ENCODE measurements at places on chromosomes 2 and 18.

DNA sequence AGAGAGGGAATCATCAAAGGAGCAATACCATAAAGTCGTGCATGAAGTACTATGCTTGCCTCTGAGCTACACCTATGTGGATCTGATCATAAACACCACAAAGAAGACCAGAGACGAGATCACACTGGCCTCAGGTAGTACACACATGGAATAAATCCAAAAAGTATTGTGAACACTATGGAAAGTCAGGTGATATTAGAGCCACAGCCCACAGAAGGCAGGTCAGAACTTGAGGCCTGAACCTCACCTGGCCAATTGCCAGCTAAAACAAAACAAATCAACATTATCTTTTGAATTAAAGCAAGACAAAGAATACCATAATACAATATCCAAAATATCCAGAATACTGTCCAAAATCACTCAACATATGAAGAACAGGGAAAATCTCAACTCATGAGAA, 371.1 kb downstream of the NCKAP5 start:
- no peak for DNase-seq

DNA sequence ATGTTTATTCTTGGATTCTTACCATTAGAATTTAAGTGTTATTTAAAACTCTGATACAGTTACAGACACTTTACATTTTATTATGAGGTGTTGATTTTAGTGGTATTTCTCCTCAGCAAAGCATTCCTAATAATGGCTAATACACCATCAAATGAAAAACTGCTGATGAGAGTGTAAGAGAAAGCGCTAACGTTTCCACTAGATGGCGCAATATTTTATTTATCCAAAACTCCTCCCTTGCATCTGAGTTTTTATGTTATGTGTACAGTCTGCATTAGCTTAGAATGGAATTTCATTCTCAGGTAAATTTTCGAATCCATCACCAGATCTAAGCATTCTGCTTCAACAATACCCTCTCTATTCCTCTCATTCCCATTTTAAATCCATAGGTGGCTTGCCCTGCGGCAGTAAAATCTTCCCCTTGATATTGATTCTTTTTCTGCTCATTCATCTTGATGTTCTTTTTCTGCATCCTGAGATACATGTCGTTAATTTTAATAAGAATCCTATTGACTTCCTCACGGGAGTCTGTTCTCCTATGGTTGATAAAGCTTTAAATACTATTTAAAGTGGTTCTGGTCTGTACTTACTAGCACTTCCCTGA, 53.9 kb downstream of the PRKRA start:
- peak; percentile 5 for DNase-seq

GRCh38 chr2:116510117-116510671, 1304.3 kb upstream of the DDX18 start:
- no peak for DNase-seq

DNA sequence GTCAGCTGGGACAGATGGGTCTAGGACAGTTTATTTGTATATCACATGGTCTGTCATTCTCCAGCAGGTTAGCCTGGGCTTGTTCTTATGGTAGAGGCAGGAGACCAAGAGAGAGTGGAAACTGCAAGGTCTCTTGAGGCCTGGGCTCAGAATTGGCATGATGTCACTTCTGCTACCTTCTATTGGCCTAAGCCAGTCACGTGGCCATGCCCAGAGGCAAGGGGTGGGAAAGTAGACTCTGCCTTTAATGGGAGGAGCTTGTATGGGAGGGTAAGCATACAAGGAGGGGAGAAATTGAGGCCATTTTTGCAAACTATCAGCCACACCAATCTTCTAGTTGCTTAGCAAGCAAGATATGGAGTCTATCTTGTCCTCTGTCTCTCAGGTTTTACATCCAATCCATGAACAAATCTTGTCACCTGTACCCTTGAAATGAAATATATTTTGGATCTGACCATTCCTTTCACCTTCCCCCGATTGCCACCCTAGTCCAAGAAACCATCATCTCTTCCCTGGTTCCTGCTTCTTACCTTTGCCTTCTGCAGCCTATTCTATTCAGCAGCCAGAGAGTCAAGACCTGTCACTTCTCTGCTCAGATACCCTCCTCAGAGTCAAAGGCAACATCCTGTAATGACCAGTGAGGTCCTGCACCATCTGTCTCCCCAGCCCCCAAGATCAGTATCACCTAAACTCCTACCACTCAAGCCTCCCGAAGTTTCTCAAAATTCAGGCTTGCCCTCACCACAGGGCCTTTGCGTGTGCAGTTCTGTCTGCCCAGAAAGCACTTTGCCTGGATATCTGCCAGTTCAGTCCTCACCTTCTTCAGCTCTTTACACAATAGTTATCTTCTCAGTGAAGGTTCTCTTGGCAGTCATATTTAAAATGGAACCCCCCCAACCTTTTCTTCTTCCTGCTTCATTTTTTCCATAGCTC, 240.0 kb downstream of the LOXHD1 start:
- no peak for DNase-seq

Data from CD4-positive, alpha-beta T cell treated with Interleukin-17A for 4 hours (primary cell).